Activated T-helper 1 cell treated with Interleukin-2 at 50 U/mL for 16 hours (primary cell): ENCODE measurements at places on chromosomes 3 and 15.

DNA sequence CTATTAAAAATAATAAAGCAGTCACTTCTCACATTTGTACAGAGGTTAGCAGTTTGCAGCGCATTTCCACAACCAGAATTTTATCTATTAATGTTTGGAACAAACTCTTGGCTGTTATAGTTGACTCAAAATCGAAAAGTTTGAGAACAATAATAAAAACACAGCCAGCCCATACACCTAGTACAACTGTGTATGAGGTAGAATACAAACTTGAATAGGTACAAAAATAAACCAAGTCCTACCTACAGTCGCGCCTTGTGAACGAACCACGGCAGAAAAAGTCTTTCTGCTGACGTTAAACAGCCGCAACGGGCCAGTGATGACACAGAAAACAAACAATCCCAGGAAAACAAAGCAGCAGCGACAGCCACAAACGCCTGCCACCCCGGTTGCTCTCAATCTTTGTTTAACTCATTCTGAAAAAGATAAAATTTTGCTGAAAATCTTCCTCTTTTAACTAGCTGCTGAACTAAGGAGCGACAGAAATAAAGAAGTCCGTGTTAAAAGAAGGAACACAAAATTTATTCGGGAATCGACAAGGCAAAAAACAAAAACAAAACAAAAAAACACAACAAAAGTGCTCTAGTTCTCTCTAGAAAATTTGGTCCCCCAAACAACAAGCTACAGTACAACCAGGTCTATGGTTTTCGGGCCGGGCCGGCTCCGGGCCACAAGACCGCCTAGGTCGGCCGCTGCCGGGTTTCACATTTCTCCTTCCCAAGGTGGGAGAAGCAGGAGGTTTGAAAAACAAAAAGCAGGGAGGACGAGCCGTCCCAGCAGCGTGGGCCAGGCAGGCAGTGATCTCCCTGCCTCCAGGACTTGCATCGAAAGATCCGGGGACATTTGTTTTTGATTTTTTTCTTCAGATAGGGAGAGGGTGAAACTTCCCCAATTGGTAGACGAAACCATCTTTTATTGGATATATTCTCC lies 2.9 kb downstream of the FOXL2 start:
- DNase-seq = no peak

DNA sequence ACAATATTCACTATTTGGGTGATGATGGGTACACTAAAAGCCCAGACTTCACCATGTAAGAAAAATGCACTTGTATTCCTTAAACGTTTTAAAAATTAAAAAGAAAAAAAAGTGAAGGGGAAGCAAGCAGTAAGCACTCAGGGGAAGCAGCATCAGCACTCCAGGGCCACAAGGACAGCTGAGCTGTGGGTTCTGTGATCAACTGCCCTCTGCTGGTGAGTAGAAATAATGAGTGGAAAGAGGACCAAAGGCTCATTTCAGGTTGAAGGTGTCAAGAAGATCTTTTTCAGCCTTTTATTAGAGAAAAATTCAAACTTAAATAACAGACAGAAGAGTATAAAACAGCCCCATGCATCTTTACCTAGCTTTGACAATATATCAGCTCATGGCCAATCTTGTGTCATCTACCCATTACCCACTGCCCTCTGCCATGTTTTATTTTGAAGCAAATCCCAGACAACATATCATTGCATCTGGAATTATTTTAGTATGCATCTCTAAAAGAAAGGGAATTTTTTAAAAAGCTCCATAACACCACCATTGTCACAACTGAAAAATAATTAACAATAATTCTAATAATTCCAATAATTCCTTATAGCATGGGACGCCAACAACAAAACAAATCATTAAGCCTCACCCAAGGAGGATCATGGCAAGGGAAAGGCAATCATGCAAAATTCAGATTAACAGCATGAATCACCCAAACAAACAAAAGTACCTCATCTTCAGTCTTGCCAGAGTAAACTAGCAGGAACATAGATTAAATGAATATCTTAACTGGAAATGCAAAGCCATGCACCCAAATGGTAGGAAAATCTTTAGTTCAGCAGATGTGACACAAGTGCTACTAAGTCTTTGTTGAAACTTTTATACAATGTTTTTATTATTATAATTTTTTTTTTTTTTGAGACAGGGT lies 42.5 kb downstream of the TAMM41 start:
- DNase-seq = peak; percentile 1

- DNase-seq = no peak
Observed at GRCh38 chr3:34212656-34213055, 414.2 kb downstream of the PDCD6IP start.

- no peak for DNase-seq
Observed at GRCh38 chr15:57626713-57627440, 35.2 kb downstream of the MYZAP start.

- DNase-seq = no peak
Observed at GRCh38 chr3:18423401-18424212, 1.5 kb downstream of the SATB1 start.

GRCh38 chr3:143220741-143221140 lies 101.2 kb downstream of the CHST2 start:
- DNase-seq = no peak

DNA sequence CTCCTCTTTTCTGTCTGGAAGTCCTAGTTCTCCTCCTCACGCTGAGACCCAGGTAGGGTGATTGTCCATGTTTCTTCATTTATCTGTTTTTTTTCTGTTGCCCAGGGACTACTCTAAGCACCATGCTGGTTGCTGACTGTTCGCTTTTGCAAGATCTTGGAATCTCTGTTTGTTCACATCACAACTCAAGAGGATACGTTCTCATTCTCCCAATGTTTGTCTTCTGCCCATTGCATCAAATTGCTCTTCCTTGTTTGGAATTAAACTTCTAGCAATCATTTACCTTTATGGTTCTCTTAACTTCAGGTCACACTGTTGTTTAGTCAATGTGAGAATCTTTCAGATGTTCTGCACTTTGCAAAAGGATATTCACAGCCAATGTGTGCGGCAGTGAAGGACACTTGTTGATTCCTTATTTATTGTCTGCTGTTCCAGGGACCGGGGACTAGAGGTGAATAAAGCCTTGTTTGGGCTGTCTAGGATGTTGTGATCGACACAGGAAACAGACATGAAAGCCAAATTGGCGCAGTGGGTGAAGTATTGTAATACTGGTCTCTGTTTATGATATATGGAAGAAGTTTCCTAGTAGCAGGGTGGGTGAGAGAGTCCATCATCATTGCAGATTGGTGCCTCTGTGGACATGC lies 24.5 kb downstream of the LPP start:
- DNase-seq = no peak

GRCh38 chr3:142149673-142149992 lies 289 bp upstream of the TFDP2 start:
- DNase-seq = no peak

- DNase-seq = no peak
Observed at GRCh38 chr3:128997486-128998133, 3.5 kb upstream of the EFCC1 start.
